GM13976 (cell line): ENCODE measurements at places on chromosomes 2 and 18.
A peak's percentile ranks its signal among the peaks of the same experiment; 100 is the strongest.

- DNase-seq, result no peak
Observed at GRCh38 chr2:197862246-197862955, 58.0 kb downstream of the PLCL1 start.

DNA sequence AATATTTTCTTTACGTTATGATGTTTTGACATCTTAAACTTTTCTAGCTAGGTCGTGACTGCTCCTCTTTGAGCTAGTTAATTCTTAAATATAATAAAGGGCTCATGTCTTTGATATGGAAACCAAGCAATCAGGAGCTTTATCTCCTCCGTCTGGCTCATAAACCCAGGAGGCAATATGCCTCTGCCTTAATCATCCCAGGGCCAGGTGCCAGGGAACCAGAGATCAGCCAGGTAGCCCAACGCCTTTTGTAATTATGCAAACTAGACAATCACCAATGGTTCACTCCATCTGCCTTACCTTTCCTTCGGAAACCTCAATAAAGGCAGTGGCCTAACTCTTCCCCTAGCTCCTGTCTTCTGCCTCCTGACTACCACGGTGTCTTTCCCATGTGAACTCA, 213.7 kb downstream of the KCNJ3 start:
- DNase-seq, result no peak

DNA sequence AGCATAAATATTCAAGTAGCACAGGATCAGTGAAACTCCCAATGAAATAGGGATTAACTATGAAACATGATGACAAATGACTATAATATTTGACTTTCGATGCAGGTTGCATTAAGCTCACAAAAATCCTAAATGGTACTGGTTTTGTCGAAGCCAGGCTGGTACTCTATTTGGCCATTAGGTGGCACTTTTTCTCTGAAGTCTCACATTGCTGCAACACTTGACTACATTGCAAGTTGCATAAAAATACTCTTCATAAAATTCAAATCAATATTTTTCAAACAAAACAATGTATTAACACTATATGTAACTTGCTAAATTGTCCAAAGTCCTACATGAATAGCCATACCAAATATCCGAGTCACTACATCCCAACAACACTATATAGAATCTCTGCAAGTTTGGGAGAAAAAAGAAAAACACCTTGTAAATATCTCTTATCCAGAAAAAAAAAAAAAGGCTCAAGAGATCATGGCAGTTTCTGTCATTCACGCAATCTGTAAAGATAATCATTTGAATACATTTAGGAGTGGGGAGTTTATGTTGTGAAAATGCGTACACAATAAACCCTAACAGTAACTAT, 9.5 kb downstream of the RTTN start:
- peak; percentile 30 for DNase-seq

- no peak for DNase-seq
Observed at GRCh38 chr2:6946722-6947121, 29.5 kb downstream of the RNF144A start.

DNA sequence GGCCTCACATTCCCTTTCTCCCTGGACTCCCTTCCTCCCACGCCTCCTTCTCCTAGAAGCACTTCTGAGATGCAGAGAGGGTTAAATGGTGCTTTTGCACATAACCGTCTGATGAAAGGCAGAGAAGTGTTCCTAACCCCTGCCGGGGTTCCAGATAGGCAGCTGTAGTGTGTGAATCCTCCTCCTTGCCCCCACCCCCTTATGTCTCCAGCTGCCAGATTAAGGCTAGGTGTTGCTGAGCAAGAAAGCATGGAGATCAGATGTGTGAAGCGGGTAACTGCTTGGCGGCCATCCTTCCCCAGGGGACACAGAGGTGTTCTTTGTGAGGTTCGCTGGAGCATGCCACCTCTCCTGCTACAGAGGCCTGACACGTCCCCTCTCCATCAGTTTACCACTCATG, 88.3 kb downstream of the NRP2 start:
- no peak for DNase-seq

GRCh38 chr2:234963773-234964615, 12.2 kb downstream of the SH3BP4 start:
- DNase-seq, result no peak

GRCh38 chr2:37282746-37283145, 41.9 kb downstream of the PRKD3 start:
- no peak for DNase-seq

GRCh38 chr2:18061717-18062116, 183.2 kb downstream of the KCNS3 start:
- no peak for DNase-seq

- no peak for DNase-seq
Observed at GRCh38 chr2:108079736-108080135, 93.4 kb downstream of the SLC5A7 start.

DNA sequence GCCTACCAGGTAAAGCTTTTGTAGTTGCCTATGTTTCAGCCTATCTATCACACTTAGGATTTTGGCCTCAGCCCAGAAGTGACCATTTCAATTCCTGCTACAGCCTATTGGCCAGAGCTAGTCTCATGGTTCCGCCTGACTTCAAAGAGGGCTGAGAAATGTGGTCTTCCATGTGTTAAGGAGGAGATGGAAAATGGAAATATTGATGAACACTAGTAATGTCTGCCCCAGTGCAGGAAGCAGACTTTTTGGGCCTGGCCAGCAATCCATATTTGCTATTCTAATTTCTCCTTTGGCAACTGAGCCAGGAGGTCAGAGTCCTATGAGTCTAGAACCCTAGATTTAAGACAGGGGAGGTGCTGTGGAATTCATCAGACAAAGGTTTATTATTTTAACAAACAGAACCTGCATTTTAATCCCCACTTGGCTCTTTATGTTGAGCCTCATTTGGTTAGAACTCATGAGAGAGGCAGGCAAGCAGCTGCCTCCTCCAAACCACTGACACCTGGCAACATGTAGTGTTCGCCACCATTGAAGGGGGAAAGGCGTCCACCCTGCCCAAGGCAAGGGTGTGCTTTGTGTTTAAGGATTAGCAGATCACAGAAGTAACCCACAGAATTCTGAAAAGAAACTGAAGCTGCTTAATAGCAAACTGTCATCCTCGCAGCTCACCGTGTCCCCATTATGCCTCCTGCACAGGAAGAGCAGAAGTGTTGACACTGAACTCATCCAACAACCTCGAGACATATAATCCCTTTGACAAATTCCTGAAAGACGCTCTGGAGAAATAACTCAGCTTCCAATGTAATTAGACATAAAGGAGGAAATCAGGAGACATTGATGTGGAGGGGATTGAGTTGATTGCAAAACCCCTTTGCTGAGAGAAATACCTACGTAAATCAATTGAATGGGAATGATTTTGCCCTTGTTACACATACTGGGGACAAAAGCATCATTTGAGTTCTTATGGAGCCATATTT, 47.7 kb upstream of the SCG2 start:
- DNase-seq, result no peak

- DNase-seq, result no peak
Observed at GRCh38 chr2:205760157-205760556, 77.9 kb downstream of the NRP2 start.

- no peak for DNase-seq
Observed at GRCh38 chr18:59379772-59380522, 20.9 kb upstream of the LMAN1 start.
